ENCODE measurements at places on chromosomes 13 and 19.
A peak's percentile ranks its signal among the peaks of the same experiment; 100 is the strongest.

GRCh38 chr19:48716562-48717291 is 2.8 kb downstream of the MAMSTR start:
- DNase-seq = peak; percentile 56

DNA sequence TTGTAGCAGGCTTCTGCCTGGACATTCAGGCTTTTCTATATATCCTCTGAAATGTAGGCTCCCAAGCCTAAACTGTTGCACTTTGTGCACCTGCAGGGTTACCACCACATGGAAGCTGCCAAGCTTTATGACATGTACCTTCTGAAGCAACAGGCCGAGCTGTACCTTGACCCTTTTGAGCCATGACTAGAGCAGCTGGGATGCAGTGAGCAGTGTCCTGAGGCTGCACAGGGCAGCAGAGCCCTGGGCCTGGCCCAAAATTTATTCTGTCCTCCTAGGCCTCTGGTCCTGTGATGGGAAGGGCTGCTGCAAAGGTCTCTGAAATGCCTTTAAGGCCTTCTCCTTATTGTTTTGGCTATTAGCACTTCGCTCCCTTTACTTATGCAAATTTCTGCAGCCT is 23.5 kb upstream of the CD177 start:
- DNase-seq = no peak

GRCh38 chr13:80010286-80010831 is 330.6 kb downstream of the SPRY2 start:
- no peak for DNase-seq

GRCh38 chr19:57719424-57719823 is 8.0 kb downstream of the ZNF671 start:
- no peak for DNase-seq

- no peak for DNase-seq
Observed at GRCh38 chr13:29260684-29261083, 334.8 kb downstream of the SLC7A1 start.

GRCh38 chr13:49604570-49604969 is 19.2 kb upstream of the RCBTB1 start:
- DNase-seq = no peak

GRCh38 chr13:45156565-45157361 is 36.5 kb downstream of the GTF2F2 start:
- DNase-seq = no peak

DNA sequence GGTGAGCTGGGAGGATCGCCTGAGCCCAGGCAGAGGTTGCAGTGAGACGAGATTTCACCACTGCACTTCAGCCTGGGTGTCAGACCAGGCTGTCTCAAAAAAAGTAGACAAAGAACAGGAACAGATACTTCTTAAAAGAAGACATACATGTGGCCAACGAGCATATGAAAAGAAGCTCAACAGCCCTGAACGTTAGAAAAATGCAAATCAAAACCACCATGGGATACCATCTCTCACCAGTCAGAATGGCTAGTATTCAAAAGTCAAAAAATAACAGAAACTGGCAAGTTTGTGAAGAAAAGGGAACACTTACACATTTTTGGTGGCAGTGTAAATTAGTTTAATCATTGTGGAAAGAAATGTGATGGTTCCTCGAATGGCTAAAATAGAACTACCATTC is 3.0 kb upstream of the LGALS14 start:
- no peak for DNase-seq

All from frontal cortex (tissue), 4 donors.